Iris pigment epithelial cell (primary cell): ENCODE measurements at places on chromosomes 16 and 17.

- DNase-seq = peak; percentile 50
Observed at GRCh38 chr16:84115919-84116719, 623 bp downstream of the MBTPS1 start.

DNA sequence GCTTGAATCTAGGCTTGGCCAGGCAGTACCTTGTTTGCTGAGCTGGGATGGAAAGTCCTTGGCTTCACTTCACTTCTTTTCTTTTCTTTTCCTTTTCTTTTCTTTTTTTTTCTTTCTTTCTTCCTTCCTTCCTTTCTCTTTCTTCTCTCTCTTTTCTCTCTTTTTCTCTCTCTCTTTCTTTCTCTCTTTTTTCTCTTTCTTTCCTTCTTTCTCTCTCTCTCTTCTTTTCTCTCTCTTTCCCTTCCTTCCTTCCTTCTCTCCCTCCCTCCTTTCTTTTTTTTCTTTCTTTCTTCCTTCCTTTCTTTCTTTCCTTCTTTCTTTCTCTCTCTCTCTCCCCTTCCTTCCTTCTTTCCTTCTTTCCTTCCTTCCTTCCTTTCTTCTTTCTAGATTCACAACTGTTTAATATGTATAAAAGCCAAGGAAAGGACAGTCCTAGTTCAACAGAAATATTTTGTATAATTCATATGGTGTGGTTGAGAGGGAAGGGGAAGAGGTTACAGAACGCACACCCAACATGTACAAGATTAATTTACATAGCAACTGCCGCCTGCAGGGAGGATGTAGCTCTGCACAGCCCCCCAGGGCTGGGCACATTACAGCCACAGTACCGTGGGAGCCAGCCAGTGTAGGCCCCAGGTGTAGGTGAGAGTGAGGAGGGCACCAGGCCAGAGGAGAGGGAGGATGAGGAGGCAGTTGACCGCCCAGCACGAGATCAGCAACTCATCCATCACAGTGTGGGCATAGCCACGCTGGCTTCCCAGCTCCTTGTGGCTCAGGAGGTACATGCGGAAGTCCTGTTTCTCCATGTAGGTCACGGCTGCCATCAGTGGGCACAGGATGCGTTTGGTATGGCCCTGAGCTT, 9.7 kb upstream of the ITGB3 start:
- no peak for DNase-seq

DNA sequence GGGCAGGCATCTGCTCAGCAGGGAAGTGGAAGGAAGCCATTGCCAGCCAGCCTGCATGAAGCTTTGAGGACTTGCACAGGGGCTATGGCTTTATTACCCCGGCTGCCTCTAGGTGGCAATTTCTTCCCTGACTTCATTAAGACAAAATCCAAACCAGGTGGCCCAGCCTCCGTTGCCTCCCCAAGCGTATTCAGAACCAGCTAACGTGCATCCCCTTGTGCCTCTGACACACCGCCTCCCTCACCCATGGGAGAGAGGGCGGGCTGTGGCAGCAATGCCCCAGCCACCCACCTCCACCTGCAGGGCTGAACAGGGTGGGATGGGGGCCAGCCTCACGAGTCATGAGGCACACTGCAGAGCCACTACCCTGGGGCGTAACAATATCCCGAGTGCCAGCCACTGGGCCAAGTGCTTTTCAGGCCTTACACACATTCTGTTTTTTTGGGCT, 6.8 kb downstream of the KIFC3 start:
- peak; percentile 63 for DNase-seq

DNA sequence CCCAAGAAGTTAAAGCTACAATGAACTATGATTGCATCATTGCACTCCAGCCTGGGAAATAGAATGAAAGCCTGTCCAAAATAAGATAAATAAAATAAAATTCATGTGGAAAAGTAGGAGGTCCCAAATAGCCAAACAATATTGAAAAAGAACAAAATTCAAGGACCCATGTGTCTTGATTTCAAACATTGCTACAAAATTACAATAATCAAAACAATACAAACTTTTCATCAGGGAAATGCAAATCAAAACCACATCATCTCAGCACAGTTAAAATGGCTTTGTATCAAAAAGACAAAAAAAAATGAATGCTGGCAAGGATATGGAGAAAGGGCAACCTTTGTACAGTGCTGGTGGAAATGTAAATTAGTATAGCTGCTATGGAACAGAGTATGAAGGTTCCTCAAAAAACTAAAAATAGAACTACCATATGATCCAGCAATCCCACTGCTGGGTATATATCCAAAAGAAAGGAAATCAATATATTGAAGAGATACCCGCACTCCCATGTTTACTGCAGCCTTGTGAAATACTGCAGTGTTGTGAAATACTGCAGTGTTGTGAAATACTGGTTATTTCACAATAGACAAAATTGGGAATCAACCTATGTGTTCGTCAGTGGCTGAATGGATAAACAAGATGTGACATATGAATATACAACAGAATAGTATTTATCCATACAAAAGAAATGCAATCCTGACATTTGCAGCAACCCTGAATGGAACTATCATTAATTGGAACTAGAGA, 24.5 kb upstream of the ZNF287 start:
- DNase-seq = peak; percentile 74

DNA sequence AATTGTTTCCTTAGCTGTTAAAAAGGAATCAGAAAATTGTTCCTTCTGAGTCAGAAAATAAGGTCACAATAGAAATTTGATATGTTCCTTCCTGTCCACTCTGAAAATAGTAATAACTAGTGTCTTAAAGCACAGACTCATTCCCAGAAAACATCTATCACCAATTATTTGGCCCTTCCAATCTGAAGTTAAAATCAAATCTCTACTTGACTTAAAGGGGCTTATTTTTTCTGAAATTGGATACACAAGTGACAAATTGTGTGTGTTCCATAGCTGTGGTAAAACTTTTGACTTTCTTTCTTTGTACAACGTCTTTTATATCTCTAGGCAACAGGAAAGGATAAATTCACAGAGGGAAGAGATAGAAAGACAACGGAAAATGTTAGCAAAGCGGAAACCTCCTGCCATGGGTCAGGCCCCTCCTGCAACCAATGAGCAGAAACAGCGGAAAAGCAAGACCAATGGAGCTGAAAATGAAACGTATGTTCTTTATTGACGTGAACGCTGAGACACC, 54.5 kb upstream of the MRC2 start:
- peak; percentile 71 for DNase-seq

- DNase-seq = no peak
Observed at GRCh38 chr16:21276090-21276489, 2.0 kb downstream of the CRYM start.

DNA sequence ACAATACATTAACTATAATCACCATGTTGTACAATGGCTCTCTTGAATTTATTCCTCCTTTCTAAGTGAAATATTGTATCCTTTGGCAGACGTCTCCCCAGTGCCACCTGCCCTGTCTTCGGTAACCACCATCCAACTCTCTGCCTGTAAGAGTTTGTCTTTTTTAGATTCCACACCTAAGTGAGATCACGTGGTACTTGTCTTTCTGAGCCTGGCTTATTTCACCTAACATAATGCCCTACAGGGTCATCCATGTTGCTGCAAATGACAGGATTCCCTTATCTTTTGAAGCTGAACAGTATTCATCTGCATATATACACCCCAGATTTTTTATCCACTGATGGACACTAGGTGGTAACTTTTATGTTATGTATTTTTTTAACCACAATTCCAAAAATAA, 24.2 kb downstream of the ORC6 start:
- DNase-seq = no peak

- DNase-seq = no peak
Observed at GRCh38 chr17:193426-193810, 12.0 kb upstream of the DOC2B start.

- no peak for DNase-seq
Observed at GRCh38 chr16:77594799-77595596, 127.3 kb upstream of the NUDT7 start.

GRCh38 chr16:31874366-31875111, 932 bp downstream of the ZNF267 start:
- DNase-seq = peak; percentile 65

GRCh38 chr16:79571903-79572535, 28.5 kb downstream of the MAF start:
- DNase-seq = no peak

GRCh38 chr17:75241502-75241901, 19.9 kb downstream of the GGA3 start:
- DNase-seq = no peak

- DNase-seq = no peak
Observed at GRCh38 chr17:38539386-38539785, 66.4 kb downstream of the SRCIN1 start.

GRCh38 chr17:67636834-67637520, 80.8 kb upstream of the NOL11 start:
- peak; percentile 45 for DNase-seq
